HS-5 (cell line): ENCODE measurements at places on chromosomes 16 and 17.
A peak's percentile ranks its signal among the peaks of the same experiment; 100 is the strongest.

- peak; percentile 83 for DNase-seq
These were observed 973 bp downstream of the SLC7A6 start for GRCh38 chr16:68265078-68265920.

DNA sequence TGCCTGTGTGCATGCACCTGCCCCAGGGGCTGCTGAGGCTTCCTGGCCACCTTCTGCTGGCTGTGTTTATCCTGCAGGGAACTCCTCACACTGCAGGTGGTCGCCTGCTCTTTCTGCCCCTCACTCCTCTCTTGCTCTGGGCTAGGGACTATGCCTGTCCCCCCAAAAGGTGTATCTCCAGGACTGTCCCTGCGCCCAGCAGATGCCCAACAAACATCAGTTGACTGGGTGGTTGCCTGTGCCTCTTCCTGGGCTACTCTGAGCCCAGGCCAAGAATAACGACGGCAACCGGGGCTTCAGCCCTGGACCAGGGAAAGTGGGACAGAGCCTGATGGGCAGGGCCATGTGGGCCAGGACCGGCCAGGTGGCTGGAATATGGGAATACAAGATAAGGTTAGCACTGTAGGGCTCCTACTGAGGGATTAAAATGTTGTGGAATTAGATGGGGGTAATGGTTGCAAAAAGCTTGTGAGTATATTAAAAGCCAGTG is 55.4 kb downstream of the VAC14 start:
- no peak for DNase-seq

DNA sequence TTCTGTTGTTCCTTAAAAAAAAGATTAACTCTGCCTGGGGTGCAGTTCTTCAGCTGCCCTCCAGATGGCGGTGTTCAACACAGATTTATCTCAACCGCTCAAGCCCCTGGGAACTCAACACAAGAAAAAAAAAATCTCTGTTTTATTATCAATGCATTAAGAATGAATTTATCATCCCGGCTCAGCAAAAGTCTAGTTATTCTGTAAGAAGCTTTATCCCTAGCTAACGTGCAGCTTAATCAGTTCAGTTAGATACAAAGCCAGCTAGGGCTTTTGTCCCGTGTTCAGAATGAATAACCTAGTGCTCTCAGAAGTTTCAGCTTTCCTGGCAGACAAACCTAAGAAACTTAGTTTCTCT is 475.9 kb upstream of the CCL2 start:
- DNase-seq, result peak; percentile 13

DNA sequence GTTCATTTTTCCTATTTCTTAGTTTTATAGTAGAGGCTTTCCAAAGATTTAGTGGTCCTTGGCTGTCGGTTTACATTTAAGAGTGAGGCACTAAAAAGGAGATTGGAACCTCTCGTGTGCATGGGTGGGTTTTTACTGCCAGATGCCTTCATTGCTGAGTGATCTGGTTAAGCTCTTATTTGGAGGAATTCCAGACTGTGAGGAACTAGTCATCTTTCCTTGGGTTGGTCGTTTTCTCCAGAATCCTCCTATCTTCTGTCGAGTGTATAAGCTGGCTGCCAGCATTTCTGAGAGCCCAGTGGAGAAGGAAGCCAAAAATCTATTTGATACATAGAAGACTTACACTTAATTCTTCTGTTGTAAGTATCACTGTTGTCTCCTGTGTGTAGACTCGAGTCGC is 22.6 kb downstream of the IST1 start:
- no peak for DNase-seq

- no peak for DNase-seq
These were observed 1.3 kb upstream of the SLC46A1 start for GRCh38 chr17:28407130-28407973.

- DNase-seq, result no peak
These were observed 4.8 kb downstream of the SCGB1C2 start for GRCh38 chr17:142102-142661.

GRCh38 chr16:86631444-86631843 is 53.1 kb downstream of the FOXL1 start:
- DNase-seq, result peak; percentile 31

GRCh38 chr17:50135316-50136095 is 5.5 kb upstream of the SAMD14 start:
- no peak for DNase-seq
